Stimulated activated CD8-positive, alpha-beta memory T cell treated with anti-CD3 and anti-CD28 coated beads, Interleukin-15, amount 100 ng/mL, for 48 hours (primary cell): ENCODE measurements at places on chromosomes 1 and 21.

DNA sequence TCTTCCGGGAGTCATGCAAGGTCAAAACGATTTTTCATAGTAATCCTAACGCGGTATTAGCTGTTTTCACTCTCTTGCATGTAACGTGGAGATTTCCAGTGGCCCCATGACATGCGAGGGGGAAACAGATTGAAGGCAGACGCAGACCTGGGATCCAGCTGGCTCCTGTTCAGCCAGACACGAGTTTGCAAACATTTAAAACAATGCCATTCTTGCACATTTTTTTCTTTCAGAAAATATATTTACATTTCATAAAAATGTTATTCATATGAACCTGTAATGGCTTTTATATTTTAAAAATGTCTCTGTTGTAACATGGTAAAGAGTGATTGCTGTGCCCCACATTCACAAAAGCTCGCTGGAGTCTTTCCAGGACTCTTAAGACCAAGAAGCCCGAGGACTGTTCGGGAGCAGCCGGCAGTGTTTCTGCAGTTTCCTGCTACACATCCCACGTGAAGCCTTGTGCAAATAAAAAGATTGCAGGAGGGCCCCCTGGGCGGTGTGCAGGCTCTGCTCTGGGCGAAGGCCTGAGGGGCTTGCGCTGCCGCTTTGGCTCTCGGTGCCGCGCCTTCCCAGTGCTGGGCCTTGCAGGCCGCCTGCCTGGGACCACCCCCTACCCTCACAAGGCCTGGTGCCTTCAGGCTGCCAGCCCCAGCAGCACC lies 184.9 kb downstream of the DYRK1A start:
- no peak for DNase-seq

GRCh38 chr21:41188486-41189149 lies 20.7 kb downstream of the BACE2 start:
- DNase-seq = no peak

DNA sequence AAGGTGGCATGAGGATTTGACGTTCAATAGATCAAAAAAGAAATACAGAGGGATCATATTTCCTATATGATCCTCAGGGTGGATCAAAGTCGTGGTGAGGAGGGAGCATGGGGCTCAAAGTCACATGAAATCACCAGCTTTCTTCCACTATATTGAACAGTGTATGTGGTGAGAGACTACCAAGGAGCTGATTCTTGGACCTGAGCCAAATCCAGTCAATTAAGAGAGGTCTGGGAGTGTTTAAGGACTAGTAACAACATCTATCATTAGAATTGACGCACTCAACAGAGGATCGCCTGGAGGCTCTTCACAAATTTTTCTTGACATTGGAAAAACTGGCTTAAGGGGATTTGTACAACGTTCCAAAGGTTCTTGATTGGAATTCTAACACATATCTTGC lies 267.7 kb upstream of the PROX1 start:
- DNase-seq = no peak

DNA sequence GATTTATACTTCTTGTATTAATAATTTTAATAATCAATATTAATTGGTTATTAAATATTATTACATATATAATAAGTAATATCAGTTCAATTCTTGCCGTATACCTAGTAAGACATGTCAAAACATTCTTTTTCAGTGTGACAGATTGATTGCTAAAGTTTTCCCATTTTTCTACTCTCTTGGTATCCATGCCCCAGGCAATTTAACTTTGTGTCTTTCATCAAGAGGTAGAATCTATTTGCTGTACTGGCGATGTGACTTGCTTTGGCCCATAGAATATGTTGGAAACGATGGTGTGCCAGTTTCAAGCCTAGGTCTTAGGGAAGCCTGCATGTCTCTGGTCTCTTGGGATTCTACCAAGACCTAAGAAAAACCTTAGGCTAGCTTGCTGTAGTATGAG lies 436.1 kb upstream of the ADAMTS5 start:
- no peak for DNase-seq

- no peak for DNase-seq
Measured at GRCh38 chr1:38046333-38046883, at the start of gene POU3F1. TSS of gene POU3F1 (minus strand) at chr1:38046793. CDS start at chr1:38046743, 50 bp downstream.

GRCh38 chr1:206676499-206676898 lies 8.2 kb upstream of the MAPKAPK2 start:
- no peak for DNase-seq

GRCh38 chr1:212396638-212397037 lies 18.0 kb downstream of the PACC1 start:
- no peak for DNase-seq
